ENCODE measurements at places on chromosomes 6 and 20.

DNA sequence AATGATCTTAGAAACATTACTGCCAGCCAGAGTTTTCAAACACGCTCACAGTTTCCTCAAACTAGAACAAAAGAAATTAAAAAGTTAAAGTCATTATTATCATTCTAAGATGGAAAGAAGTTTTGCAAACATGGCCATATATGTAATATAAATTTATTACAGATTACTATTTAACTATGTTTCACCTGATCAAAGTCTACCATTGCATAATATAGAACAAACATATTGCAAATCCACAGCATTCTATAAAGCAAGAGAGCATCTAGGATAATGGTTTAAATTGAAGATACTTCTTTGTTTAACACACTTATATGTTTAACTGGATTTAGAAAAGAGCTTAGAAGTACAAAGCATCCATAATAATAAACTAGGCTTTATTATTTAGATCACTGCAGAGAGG is 26.2 kb upstream of the DCBLD1 start:
- DNase-seq: no peak

DNA sequence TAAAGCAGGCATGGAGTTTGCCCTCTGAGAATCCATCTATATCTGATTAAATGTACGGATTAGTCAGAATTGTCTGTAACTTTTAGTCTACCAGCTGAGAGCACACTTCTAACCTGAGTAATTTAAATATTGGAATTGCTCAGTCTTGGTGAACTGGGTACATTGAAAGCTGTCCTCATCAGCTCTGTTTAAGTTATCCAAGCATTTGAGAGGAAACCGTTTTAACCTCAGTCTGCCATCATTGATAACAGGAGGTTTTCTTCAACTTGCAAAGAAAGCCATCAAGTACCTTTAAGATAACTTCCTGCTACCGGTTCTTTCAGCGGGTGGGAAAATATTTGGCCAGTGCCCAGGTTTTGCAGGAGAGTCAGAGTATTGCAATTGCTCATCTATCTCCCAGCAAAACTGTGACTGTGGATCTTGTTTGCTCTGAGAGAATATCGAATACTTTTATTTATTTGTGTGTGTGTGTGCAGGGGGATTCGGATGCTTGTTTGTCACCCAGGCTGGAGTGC is 31.1 kb upstream of the F13A1 start:
- no peak for DNase-seq

DNA sequence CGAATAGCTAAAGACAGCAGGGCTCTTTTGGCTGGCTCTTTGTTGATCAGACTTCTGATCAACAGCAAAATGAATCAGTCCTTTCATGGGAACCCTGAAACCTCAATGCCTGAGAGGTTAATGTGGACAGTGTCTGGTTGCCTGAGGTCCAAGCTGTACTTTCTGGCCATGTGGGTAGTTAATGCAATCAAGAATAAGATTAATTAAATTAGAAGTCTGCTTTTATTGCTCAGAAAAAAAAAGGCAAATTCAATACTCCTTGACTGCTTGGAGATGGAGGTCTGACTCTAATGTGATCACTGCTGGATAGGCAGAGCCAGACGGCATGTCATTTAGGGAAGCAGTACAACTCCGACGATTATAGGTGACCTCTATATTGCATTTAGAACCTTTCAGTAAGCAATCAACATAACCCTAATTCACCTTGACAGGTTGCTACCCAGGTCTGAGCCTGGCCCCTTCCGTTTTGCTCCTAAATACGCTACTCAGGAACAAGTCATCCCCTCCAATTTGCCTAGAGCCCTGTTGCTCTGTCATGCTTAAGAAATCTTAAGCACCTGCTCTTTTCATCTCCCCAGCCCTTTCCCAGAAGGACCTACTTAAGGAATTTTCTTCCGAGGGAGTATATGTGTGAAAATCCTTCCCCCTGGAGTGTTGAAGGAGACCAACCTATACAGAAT is 370.0 kb upstream of the SPTLC3 start:
- no peak for DNase-seq

GRCh38 chr6:134105940-134106339 is 53.5 kb upstream of the SLC2A12 start:
- no peak for DNase-seq

- no peak for DNase-seq
Observed at GRCh38 chr6:40845553-40845952, 193.5 kb downstream of the UNC5CL start.

DNA sequence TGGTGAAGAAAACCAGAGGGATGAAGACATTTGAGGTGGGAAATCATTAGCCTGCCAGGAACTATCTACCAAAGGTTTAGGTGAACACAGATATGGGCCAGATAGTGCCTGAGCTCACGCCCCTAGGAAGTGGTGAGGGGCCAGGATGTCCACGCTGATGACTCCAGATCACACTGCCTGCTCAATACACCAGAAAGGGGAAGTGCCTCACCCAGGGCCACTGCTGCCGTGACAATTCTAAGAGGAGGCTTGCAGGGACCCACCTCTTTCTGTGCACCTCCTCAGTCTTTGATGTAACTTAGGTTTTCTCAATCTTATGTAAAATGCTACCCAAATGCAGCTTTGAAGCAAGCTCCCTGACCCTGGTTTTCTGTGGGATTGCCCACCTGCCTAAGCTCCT is 5.4 kb upstream of the RAB44 start:
- DNase-seq: no peak

All from epithelial cell of prostate (primary cell).